Cerebellum (tissue), 4 donors: ENCODE measurements at places on chromosomes 1 and 21.

- DNase-seq = no peak
These were observed 42.7 kb upstream of the LIN9 start for GRCh38 chr1:226351709-226352108.

GRCh38 chr1:15399710-15400109 is 10.0 kb upstream of the EFHD2 start:
- no peak for DNase-seq

DNA sequence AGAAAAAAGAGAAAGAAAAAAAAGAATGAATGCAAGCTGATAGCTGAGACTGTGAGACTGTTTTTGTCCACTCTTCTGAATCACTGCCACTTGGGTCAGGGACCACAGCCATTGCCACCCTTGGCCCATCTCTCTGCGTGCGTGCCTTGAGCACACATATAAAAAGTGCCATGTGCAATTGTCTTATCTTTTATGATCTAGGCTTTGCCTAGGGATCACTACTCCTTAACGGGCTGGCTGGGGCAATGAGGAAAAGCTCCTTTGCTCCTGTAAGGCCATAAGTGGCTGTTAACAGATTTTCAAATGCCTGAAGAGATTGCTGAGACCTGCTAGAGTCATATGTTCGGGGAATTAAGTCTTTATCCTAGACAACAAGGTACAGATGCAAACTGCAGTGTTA is 8.2 kb downstream of the SPATA46 start:
- DNase-seq = no peak

DNA sequence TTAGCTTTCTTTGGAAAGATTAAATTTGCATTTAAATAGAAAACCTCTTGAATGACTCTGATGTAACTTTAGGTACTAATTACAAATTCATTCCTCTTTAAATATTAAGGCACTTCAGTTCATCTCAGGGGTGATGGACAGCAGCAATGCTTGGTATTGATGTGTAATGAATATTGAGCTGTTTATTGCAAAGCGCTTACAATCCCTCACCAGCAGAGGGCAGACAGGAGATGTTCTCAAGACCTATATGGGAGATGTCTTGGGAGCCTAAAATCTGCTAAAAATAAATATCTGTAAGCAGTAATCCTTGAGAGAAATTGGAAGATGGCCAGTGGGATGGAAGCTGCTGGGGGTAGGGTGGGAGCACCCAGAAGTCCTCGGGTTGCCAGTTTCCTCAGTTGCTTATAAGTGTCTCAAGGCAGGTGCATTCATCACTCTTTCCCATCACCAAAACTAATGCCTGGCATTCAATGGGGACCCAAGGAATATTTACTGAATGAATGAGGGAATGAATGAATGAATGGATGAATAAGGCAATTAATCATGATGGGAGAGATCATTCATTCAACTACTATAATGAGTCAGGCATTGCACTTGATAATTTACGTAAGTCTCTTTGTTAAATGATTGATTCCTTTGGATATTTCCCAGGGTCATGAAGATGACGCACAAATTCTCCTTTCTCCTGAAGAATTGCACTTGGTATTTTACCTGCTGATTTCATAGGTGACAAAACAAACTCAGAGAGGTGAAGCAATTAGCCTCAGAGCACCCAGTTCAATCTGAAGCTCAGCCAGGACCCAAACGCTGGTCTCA is 2.3 kb downstream of the KLHDC8A start:
- DNase-seq = peak; percentile 68

GRCh38 chr1:93605026-93605568 is 76.5 kb downstream of the BCAR3 start:
- DNase-seq = no peak

- DNase-seq = no peak
These were observed 108.9 kb upstream of the ADAR start for GRCh38 chr1:154716614-154717527.

DNA sequence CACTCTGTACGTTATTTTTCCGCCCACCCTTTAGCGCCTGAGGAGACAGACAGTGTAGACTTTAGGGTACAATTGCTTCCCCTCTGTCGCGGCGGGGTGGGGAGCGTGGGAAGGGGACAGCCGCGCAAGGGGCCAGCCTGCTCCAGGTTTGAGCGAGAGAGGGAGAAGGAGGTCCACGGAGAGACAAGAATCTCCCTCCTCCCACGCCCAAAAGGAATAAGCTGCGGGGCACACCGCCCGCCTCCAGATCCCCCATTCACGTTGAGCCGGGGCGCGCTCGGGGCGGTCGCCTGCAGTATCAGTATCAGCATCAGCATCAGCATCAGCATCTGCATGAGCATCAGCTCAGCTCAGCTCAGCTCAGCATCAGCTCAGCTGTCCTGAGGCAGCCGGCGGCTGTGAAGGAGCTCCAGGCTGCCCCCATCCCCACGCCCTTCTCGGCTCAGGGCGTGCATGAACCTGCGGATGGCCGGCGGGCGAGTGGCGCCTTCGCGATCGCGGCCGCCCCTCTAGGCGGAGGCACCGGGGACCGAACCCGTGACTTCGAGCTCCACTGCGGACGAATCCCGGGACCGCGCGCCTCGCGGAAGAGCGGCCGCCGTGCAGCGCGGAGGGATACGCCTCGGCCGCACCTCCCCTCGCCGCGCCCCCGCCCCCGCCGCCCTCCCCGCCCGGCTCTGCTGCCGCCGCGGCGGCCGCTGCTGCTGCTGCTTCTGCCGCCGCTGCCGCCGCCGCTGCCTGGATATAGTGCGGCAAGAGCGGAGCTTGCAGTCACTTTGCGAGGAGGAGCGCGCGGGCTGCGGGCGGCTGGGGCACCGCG is at the start of gene NCAM2:
TSS of gene NCAM2 (plus strand) at position 774 of the 820 bp plus-strand sequence.
- DNase-seq = peak; percentile 36

DNA sequence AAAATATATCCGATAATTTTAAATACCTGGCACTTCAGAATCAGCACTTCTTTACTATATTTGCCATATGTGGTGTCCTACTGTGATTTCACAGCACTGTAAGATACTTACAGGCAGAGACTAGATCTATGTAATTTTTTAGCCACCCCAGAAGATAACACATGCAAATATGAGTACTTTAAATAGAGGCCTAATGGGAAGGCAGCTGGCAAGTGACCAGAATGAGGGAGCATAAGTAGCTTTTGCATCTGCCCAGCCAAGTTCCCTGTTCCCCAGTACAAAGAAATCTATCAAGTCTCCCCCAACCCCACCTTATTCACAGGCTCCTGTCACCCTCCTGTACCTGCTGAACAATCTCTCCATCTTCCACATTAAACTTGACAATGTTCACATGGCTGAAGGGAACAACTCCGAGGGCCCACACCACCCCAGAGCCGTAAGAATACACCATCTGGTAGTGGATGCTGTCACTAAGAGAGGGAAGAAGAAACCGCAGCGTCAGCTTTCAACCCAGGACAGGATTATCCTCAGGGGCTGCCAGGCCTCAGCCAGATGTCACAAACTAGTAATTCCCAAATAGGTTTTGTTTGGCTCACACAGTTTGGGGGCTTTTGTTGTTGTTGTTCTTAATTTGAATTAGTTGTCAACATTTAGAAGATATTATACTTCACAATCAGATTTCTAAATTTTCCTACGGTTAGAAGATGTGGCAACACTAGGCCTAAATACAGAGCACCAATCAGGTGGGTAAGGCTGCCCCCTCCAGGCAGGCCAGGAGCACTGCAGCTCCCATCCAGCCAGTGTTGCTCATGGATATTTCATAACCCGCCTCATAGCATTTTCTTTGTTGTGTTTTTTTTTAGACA is 10.4 kb downstream of the EMC1 start:
- peak; percentile 71 for DNase-seq

- no peak for DNase-seq
These were observed 180.4 kb downstream of the DHRS3 start for GRCh38 chr1:12437629-12438028.

DNA sequence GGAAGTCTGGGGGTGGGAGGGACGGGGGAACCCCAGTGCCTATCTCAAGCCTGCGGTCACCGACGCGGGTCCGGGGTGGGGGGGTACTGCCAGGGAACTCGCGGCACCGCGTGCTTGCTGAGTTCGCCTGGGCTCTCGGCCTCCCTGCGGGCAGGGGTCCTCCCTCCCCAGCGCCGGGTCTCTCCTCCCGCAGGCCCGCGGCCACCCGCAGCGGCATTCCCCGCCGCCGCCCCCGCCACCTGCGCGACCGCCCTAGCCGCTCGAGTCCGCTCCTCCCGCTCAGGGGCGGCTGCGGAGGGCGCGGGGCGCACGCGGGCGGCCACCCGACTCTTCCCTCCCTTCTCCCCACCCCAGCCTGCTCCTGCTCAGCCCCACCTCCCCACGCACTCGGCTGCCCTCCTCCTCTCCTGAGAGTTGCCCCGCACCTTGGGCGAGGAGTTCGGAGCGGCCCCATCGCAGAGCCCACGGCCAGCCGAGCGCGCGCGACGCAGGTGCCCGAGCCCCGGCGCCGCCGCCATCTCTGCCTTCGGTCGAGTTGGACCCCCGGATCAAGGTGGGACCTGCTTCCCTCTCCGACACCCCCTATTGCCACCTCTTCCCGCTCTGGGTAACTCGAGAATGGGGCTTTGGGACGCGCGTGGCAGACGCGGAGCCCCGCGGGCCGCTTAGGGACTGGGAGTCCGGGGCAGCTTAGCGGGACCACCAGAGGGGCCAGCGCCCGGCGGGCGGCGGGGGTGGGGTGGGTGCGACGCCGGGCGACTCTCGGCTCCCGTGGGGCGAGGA is 105.0 kb downstream of the LEPR start:
- DNase-seq = no peak

DNA sequence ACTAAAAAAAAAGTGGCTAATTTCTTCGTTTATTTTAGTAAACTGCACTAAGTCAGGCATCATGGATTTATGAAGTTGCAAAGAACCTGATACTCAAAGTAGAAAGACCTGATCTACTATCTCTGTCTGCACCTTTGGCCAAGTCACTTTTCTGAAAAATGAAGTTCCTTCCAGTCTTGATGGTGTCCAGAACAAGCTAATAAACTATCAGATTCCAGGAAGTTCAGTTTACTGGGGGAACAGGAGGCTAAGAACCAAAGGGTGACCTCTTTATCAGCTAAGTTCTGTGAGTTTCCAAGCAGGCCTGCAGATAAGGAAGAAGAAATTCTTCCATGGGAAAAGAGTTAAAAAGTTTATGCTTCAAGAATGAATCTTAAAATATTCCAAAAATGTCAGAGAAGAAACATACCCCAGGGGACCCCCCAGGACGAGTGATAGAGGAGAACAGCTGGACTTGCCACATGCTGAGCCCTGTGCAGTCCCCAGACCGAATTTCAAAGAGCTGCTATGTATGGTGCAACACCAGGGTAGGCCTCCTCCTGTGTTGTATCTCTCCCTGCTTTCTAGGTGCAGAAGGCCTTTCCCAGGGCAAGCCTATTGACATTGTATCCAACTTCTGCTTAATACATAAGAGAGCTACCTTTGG is 72.8 kb upstream of the FGGY start:
- DNase-seq = no peak

- no peak for DNase-seq
These were observed 68.6 kb downstream of the ADGRL2 start for GRCh38 chr1:81869307-81869706.

DNA sequence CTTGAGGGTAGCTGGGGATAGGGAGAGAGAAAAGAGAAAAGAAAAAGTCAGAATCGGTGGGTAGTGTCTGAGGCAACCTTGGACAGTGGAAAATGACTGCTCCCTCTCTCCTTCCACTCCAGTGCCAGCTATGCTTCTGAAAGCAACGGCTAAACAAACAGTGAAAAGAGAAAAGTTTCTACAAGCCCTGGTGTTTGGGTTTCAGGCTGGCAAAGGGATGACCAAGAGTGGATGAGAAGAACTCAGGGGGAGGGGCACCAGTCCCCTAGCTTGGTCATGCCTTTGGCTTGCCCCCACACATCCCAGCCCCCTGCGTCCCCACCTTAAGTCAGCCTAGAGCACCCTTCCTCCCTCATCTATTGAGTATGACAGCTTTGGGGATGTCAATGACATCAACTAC is 8.6 kb downstream of the IL22RA1 start:
- no peak for DNase-seq

DNA sequence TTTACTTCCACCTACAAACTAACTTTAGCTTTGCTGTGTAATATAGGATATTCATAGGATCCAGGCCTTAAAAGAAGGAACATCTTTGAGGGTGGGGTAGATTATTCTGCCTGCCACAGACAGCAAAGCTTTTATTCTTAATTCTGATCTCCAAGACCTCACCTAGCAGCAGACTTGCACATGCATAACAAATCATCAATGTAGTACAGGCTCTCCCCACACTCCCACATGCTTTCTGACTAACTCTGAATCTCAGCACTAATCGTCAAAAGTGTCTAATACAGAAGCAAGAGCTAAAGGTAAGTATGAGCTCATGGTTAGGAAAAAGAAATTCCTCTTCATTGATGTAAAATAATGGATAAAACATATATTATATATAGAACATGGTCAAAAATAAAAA is 1468.5 kb upstream of the B3GALT2 start:
- no peak for DNase-seq

DNA sequence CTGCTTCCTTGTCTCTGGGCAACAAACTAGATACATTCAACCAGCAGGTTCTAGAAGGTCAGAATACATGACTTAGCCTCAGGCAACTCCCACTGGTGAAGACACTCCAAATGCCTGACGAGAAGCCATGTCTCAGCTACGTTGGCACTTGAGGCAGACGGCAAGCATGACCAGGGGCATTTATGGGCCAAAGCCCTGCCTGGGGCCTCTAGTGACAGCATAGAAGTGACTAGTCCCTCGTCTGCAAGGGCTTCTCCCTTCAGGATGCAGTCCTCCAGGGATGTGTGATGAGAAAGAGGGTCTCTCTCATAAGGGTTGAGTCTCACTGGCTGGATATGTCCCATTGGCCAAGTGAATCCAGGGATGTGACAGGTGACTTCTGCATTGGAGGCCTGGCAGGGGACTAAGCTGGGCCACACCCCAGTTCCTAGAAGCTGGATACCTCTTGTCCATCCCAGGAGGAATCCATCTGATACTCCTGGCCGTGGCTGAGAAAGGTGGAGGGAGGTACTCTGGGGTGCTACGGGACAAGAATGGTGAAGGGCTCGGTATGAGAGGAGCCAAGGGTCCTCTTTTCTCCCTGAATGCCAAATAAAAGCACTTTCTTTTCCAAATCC is 148.6 kb upstream of the HMGB4 start:
- no peak for DNase-seq

DNA sequence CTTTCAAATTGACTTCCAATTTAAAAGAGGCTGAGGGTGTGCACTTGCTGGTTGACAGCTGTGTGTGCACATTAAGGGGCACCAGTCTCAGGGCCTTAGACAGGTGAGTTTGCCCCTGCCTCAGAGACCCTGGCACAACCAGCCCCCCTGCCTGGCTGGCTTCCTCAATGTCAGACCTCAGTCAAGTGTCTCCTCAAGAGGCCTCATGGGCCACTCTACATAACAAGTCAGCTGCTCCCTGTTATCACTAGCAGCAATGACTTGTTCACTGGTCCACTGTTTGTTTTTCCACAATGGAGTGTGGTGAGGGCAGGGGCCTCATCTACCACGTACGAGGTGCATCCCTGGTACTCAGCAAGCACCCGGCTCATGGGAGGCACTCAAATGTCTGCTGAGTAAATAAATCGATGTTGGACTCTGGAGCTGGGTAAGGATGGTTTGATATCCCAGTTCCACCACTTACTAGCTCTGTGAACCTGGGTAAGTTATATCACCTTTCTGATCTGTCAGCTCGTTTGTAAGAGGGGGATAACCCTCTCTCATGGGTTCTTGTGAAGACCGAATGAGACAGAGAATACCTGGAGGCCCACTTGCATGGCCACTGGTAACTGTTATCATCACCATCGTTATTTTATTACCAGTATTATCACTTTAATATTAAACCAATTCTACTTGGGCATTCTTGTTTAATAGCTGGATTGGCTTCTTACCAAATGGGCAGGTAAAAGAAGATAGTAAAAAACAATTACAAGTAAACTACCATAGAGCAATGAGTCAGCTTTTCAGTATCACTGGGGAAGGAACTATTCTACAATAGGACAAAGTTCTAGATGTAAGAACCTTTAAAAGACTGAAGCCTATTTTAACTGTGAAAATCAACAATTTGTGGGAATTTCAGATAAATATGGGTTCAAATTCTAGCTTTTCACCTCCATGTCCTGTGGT is 64.6 kb downstream of the SLC66A1 start:
- DNase-seq = no peak
